ENCODE measurements at places on chromosomes 5 and 9.

- no peak for DNase-seq
These were observed 31.5 kb upstream of the MYORG start for GRCh38 chr9:34408173-34408572.

- DNase-seq = no peak
These were observed 162.1 kb downstream of the TRPM3 start for GRCh38 chr9:70959366-70959765.

DNA sequence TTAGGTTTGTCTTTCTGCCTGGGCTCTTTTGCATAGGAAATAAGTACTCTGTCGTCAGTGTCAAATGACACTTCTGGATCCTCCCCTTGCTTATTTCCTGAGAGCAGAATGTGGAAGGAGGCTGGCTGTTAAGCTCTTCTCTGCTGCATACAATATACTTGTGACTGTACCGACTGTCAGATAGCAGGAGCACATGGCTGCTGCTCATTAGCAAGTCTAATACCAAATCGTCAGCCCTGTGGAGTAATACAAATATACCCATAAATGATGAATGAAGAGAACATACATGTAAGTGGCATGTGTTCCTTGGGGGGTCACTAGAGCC is at the start of gene GPR151:
Gene GPR151 (minus strand): TSS at position 40 of the 325 bp plus-strand sequence. CDS start 77 bp downstream, outside the sequence.
- DNase-seq = no peak

- DNase-seq = no peak
These were observed 358.9 kb upstream of the RFX3 start for GRCh38 chr9:3884736-3885135.

DNA sequence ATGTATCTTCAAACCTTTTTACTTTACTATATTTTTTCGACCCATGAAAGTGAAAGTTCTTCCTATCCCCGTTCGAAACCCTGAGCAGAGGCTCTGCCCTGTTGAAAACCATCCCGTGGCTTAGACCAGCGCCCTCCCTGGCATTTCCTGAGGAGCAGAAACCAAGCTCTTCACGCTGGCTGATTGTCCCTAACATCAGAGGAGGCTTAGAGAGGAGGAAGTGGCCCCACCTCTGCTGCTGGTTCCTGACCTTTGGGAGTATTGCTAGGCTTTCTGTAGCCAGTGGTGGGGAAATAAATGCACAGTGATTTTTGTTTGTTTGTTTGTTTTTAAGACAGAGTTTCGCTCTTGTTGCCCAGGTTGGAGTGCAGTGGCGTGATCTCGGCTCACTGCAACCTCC is 4.2 kb upstream of the PTGES start:
- DNase-seq = no peak

DNA sequence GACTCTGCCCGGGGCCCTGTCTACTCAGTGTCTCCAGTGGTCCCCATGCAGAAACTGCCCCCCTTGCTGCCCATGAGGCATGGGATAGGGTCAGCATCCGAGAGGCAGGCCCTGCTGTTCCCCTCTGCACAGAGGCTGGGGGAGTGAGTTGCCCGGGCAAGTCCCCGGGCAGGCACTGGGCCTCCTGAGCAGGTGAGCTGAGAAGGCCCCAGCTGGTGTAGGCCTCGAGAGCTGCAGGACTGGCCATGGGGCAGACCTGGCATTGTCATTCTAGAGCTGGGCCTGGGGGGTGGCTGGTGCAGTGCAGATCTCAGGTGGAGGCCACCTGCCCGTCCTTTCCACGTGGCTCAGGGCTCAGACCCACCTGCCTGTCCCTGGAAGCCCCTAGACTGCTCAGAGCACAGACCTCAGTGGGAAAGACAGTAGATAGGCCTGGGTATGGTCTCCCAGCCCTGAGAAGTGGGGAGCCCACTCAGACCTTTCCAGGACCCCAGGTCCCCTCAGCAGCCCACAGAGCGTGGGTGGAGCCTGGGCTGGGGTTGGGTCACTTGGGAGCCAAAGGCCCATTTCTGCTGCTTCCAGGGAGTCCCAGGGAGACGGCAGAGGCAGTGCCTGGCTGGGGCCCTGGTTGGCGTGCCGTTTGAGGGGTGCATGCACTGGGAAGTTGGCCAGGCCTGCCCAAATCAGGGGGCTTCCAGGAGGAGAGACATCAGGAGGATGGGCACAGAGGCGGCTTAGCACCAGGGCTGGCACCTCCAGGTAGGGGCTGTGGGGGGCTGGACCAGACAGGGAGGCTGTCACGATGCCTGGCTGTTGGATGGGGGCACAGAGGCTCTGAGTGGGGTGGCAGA is 4.8 kb upstream of the NOTCH1 start:
- no peak for DNase-seq

DNA sequence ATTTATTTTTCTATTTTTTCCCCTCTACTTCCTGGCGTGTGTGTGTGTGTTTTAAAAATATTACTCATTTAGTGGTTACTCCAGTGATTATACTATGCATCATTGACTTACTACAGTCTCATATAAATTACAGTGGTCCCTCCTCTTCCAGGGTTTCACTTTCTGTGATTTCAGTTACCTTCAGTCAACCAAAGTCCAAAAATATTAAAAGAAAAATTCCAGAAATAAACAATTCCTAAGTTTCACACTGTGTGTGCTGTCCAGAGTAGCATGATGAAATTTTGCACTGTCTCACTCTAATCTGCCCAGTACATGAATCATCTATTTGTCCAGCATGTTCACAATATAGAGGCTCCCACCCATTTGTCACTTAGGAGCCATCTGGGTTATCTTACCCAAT is 47.4 kb upstream of the CCDC112 start:
- no peak for DNase-seq

- DNase-seq = no peak
These were observed 19.7 kb downstream of the ANXA2R start for GRCh38 chr5:43020399-43020746.
